Activated B cell treated with CpG ODN at 0.5 μM for 24 hours (primary cell): ENCODE measurements at places on chromosomes 2 and 18.

DNA sequence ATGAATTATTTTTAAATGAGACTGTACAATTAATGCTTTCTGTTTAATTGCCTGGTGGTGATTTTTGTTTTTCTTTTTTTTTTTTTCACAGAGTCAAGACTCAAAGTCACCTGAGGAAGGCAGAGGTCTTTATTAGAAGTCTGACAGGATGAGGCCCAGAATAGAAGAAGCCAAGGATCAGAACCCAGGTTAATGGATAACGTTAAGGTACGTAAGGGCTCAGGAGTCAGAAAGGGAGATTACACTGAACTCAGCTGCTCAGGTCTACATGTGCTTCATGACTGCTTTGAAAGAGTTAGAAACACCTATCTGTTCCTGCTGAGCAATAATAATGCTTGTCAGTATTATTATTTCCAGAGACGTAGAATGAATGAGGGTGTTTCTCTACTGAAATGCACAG lies 196.5 kb downstream of the LRATD1 start:
- no peak for DNase-seq

DNA sequence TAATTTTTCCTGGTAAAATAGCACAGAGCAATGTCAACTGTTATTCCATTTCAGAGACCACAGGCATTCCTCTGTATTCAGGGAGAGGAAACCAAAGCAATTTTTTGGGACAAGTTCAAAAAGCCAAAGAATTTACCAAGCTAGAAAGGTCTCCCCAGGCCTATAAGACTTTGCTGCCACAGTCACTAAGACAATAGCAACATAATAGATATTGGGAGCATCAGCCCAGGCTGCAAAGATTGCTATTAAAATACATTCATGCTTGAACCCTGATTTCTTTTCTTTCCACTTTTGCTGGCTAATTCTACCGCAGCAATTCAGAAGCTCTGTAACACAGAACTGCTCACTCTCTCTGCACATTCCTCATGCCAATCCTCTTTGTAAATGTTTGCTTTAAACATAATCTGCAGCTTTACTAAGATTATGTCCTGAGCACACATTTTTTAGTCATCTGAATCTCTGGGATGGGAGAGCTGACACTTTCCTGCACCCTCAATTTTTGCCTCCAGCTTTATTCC lies 76.3 kb downstream of the CLHC1 start:
- no peak for DNase-seq

GRCh38 chr2:190182071-190182524 lies 119.6 kb upstream of the MSTN start:
- no peak for DNase-seq

GRCh38 chr2:2921011-2921720 lies 456.5 kb downstream of the EIPR1 start:
- no peak for DNase-seq

- no peak for DNase-seq
Measured at GRCh38 chr2:151614159-151614558, 120.1 kb downstream of the NEB start.

GRCh38 chr2:105330681-105331375 lies 1.3 kb upstream of the TGFBRAP1 start:
- DNase-seq, result no peak

GRCh38 chr18:48036226-48036625 lies 105.8 kb upstream of the SMAD2 start:
- no peak for DNase-seq

DNA sequence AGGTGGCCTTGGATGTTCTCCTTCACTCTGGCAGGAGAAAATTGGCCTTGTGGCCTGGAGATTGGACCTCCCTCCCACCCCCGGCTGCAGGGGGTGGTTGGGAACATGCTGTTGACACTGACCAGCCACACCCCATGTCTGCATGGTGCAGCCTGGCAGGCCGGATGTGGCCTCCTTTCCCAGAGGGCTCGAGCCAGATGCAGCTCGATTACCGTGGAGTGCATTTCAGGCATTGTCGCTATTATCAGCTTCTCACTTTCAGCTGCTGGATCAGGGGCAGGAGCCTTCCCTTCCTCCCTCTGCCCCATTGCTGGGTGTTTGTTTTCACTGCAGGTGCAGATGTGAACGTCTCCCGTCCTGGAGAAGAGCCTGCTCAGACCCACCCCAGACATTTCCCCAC lies 211.0 kb upstream of the SIX2 start:
- no peak for DNase-seq

- DNase-seq, result no peak
Measured at GRCh38 chr2:169772651-169773050, 26.0 kb upstream of the SSB start.

- DNase-seq, result no peak
Measured at GRCh38 chr2:238701341-238702206, 146.3 kb upstream of the TWIST2 start.

DNA sequence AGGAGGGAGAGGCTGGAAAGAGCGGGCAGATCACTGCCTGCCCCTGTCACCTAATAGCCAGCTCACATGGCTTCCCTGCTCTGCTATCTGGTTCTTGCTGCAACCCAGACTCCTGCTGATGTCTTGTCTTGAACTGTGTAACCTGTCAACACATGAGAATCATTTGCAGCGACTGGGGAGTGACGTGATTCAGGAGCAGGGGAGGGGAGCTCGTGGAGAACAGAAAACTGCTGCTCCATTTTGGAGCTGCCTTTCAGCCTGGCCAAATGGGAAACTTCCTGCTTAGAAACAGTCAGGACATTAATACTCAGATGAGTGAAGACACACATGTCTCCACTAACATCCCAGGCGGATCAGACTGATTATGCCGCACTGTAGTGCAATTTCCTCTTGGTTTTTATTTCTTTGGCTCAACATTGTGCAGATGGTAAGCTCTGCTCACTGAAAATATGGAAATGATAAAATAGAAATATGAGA lies 38.1 kb downstream of the RPL37A start:
- DNase-seq, result no peak

DNA sequence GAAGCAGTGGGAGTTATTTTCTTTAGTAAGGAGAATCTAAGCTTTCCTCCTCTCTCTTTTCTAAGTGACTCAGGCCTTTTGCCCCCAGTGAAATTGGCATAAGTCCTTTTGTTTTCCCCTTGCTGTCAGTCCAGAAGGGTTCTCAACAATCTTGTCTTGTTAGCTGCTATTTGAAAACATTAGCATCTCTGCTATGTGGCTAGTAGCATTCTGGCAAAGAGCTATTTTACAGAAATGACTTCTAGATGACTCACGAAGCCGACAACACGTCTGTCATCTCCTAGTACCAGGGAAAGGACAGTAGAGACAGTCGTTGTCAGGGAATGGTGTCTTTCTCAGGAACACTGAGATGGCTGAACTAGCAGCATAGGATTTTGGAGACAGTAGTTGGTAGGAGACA lies 14.7 kb downstream of the SMARCAL1 start:
- DNase-seq, result no peak

DNA sequence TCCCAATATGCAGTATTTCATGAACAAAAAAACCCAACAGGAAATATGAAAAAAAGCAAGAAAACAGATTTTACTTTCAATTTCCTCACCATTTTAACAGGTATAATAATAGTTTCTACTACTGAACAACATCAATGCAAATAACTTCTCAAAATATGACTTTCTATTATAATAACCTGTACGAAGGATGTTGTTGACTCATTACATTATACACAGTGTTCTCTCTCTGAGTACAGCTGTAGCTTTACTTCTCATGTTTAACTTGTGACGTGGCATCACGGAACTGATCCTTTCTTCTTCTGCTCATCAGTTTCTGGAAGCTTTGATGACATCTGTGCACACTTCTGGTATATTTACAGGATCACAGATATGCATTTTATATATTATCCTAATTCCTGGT lies 40.0 kb downstream of the FAM228A start:
- DNase-seq, result no peak

GRCh38 chr2:85709401-85709811 lies 15.2 kb downstream of the GNLY start:
- no peak for DNase-seq

- DNase-seq, result no peak
Measured at GRCh38 chr2:45446016-45446415, 165.1 kb downstream of the SRBD1 start.

- no peak for DNase-seq
Measured at GRCh38 chr18:28365411-28365831, 188.5 kb upstream of the CDH2 start.

DNA sequence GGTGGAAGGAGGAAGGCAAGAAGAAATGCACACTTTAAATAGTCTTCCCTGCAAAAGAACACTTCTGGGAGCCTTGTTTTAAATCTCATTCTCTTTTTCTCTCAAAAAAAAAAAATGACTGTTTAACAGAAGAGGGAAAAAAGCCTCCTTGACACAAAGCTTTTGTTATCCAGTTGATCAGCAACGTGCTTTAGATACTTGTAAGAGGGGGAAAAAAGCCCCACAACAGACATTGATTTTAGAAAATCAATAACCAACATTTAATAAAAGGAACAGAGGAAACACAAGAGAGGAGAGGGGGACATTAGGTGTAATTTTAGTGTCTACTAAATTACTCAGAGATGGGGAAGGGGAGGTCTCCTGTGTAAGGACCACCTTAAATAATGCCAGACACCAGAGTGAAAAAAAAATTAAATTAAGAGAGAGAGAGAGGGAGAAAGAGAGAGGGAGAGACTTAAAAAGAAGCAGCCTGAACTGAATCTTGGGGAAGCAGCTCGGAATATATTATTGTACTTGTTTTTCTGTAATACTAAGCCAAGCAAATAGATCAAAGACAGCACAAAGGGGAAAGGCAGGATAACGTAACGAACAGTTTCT lies 4.7 kb downstream of the ZEB2 start:
- no peak for DNase-seq

- DNase-seq, result no peak
Measured at GRCh38 chr2:38260972-38261371, 116.1 kb downstream of the ATL2 start.

GRCh38 chr2:226139759-226140158 lies 659.9 kb downstream of the IRS1 start:
- DNase-seq, result no peak

- no peak for DNase-seq
Measured at GRCh38 chr2:98757904-98758421, 27.0 kb upstream of the MGAT4A start.

DNA sequence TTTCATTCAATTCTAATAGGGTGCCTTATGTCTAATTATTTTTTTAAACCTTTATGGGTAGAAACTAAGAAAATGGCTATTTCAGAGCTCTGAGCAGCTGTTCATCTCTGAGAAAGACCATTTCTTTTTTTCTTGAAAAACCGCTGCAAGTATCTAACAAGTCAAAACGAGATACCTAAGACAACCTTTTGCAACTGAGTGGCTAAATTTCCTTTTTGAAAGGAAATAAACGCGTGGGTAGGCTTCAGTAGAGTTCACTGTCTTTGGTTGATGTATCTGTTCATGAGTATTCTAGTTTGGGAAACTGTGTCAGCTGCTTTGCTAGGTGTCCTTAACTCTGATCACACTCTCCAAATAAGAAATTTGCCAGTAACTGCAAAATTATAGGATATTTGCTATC lies 104.3 kb upstream of the LINC00305 start:
- DNase-seq, result no peak

GRCh38 chr2:54558188-54559005 lies 102.3 kb downstream of the SPTBN1 start:
- DNase-seq, result peak; percentile 60

GRCh38 chr2:134218930-134219658 lies 34.8 kb upstream of the MGAT5 start:
- DNase-seq, result peak; percentile 38

DNA sequence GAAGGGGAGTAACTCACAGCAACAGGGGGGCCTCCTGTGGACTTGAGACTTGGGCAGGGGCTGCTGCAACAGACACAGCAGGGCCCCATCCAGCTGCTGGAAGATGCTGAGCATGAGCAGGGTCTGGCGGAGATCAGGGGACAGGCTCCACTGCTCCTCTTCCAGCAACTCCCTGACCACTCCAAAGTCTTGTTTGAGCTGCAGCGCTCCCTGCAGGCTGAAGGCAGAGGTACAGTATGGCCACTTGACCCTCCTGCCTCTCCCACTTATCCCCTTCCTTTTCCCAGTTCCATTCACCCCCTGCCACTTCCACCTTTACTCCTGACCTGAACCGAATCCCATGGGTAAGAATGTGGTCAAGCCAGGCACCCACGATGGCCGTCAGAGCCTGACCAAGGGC lies 2.4 kb upstream of the MRPL53 start:
- no peak for DNase-seq

GRCh38 chr18:58337285-58337684 lies 291.6 kb downstream of the ALPK2 start:
- no peak for DNase-seq

GRCh38 chr2:30310371-30310770 lies 79.0 kb downstream of the LBH start:
- no peak for DNase-seq

GRCh38 chr2:72897785-72898584 lies 10.8 kb downstream of the SPR start:
- DNase-seq, result no peak

DNA sequence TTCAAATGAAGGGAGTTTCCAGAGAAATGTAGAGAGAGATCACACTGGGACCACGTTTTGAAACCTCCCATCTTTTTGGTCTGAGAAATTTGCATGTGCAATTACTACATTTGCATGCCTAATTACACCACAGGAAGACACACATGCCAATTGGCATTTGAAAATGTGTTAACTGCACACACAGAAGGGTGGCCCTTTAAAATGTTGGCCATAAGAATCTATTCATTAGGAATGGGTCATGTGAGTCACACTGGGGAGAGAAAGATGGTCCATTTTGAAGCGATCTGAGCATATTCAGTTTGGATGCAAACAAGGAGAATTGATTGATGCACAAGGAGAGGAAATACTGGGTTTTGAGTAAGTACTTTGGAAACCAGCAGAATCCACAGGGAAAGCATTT lies 1407.1 kb upstream of the ACVR2A start:
- no peak for DNase-seq

DNA sequence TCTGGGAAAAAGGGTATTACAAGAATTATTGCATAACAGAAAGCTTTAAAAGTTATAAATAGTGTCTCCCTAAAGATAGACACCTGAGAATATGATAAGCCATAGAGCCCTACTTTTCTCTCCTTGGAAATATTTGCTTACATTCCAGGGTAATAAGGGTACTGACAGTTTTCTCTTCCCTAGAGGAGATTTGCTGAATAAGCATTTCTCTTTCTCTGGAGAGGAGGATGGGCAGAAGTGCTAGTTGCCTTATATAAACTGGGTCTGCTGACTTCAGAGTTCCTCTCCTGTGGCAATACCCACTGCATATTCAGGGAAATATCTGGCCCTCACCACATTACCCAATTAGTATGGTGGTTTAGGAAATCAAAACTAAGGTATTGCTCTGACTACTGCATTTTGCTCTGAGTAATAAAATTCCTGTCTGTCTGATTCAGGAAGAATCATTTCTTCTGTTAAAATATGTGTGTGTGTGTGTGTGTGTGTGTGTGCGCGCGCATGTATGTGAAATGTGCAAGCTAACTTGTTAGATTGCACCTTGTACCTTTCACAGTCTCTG lies 1391.3 kb downstream of the DSC3 start:
- no peak for DNase-seq
